ENCODE measurements at places on chromosomes 2 and 18. TPM values are rescaled to one million over a fixed set of nuclear protein-coding genes. Genes with fewer than 3 reads are reported as not detected.

The NT5DC4 gene
- total RNA-seq: not detected

- H3K27ac ChIP-seq: no peak overlapping the region
- no peak for DNase-seq
- no peaks in the 10 kb centered on the region for H3K27me3 ChIP-seq
- no peaks in the 10 kb centered on the region for H3K36me3 ChIP-seq
- no peak overlapping the region for H3K4me3 ChIP-seq
Measured at GRCh38 chr18:21979171-21979560, 190.2 kb upstream of the GATA6 start.

- H3K27ac ChIP-seq: no peak overlapping the region
- peaks cover 13% of the 10 kb centered on the region for H3K4me1 ChIP-seq
- no peak for DNase-seq
- no peaks in the 10 kb centered on the region for H3K36me3 ChIP-seq
- no peaks in the 10 kb centered on the region for H3K27me3 ChIP-seq
Measured at GRCh38 chr2:224157655-224158054, 118.6 kb upstream of the SERPINE2 start.

- no peak for DNase-seq
- peak overlapping the region; percentile 59 for H3K4me3 ChIP-seq
- peaks cover 10% of the 10 kb centered on the region for H3K36me3 ChIP-seq
- no peaks in the 10 kb centered on the region for H3K27me3 ChIP-seq
- H3K27ac ChIP-seq: peak overlapping the region; percentile 55
Measured at GRCh38 chr18:76348267-76349066, 146.6 kb downstream of the ZNF516 start.

DNA sequence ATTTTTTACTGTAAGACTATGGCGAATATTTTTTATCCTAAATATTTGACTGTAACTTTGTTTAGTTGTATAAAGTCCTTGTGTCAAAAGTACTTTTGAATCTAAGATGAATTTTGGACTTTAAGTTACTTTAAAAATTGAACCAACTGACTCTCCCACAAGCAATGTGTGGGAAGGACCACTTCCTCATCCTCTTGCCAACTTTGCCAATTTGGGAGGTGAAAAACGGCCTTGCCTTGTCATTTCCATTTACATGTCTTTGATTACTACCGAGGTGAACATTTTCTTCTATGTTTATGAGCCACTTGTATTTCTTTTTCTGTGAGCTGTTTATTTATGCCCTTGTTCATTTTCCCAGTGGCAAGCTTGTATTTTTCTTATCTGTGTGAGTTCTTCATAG is 12.8 kb upstream of the MSGN1 start:
- no peak overlapping the region for H3K27ac ChIP-seq
- DNase-seq: no peak
- H3K27me3 ChIP-seq: peaks cover 9% of the 10 kb centered on the region
- H3K4me3 ChIP-seq: no peak overlapping the region

DNA sequence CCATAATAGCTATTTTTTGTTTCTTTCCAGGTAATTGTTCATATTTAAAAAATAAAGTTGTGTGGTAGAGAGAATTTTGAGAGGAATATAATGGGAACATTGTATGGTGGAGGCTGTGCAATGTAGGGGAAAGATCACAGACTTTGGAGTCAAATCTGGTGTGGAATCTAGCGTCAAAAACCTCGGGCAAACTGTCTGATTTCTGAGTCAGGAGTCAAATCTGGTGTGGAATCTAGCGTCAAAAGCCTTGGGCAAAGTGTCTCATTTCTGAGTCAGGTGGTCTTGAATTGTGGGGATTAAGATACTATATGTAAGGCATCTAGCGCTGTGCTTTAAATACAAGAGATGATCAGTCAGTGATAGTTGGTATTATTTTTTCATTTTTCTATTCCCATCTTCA is 5.1 kb downstream of the PTPN4 start:
- no peak for DNase-seq
- H3K4me3 ChIP-seq: no peak overlapping the region
- no peak overlapping the region for H3K27ac ChIP-seq
- no peaks in the 10 kb centered on the region for H3K36me3 ChIP-seq
- peaks cover 33% of the 10 kb centered on the region for H3K4me1 ChIP-seq
- no peaks in the 10 kb centered on the region for H3K27me3 ChIP-seq

- DNase-seq: no peak
- H3K36me3 ChIP-seq: no peaks in the 10 kb centered on the region
- no peak overlapping the region for H3K4me3 ChIP-seq
- H3K27me3 ChIP-seq: peaks cover 3% of the 10 kb centered on the region
- H3K4me1 ChIP-seq: no peaks in the 10 kb centered on the region
Measured at GRCh38 chr2:133143645-133144044, 424.6 kb downstream of the NCKAP5 start.

The DLGAP1 gene
- total RNA-seq: 5.1 TPM

The OTOS gene
- total RNA-seq: not detected

DNA sequence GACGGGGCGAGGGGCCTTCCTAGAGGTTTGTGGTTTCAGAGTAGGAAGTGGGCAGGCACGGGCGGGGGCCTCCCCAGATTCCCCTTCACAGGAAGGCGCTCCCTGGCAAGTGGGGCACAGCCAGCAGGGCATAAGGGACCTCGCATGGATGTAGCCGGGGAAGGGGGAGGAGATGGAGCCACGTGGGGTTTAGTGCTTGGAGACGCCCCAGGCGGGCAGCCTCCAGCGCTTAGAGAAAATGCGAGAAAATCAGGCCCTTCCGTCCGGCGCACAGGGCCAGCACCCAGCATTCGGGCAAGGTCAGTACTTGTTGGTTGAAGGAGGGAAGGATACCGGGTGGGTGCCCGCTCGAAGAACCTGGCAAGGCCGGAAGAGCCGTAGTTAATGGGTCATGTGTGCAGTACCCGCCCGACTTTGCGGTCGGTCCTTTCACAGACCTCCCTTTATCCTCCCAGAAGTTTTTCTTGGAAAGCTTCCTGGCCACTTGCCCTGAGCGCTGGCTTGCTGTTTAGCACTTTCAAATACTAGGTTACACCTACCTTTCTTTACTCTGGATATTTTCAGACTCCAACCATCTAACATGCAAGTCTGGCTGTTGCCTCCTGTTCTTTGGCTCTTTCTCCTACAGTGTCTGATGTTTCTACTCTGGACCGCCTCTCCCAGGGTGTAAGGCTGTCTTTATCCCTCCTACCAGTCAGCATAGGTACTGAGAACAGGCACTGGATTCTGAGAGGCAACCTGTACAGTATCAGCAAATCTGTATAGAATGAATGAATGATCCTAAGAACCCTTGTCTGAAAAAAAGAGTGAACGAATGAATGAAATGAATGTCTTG is 78.1 kb downstream of the CIB4 start:
- no peak overlapping the region for H3K27ac ChIP-seq
- H3K27me3 ChIP-seq: peaks cover 54% of the 10 kb centered on the region
- H3K36me3 ChIP-seq: no peaks in the 10 kb centered on the region
- no peak overlapping the region for H3K4me3 ChIP-seq
- no peaks in the 10 kb centered on the region for H3K4me1 ChIP-seq

DNA sequence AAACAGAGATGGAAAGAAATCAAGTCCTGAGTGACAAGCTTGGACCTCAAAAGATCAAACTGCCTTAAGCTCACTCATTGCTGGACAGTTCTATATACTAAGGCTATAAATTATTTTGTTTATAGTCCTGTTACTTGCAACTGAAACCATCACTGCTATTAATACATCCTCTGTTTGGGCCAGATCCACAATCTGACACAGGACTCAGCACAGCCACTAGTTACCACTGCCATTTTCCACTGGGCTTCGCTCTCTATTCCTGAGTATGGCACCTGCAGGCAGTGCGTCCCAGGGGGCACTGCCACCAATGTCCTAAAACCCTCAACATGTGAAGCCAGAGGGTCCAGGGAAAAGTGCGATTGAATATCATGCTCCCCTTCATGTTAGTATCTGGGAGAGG is 52.3 kb downstream of the CYP26B1 start:
- H3K4me1 ChIP-seq: peaks cover 3% of the 10 kb centered on the region
- H3K27ac ChIP-seq: no peak overlapping the region
- DNase-seq: no peak
- H3K27me3 ChIP-seq: no peaks in the 10 kb centered on the region
- H3K36me3 ChIP-seq: no peaks in the 10 kb centered on the region
- no peak overlapping the region for H3K4me3 ChIP-seq

The GAREM2 gene
- total RNA-seq: 26.4 TPM

GRCh38 chr2:107745100-107745499 is 81.6 kb upstream of the RGPD4 start:
- H3K4me3 ChIP-seq: no peak overlapping the region
- H3K4me1 ChIP-seq: no peaks in the 10 kb centered on the region
- H3K36me3 ChIP-seq: no peaks in the 10 kb centered on the region
- no peak for DNase-seq
- peaks cover 1% of the 10 kb centered on the region for H3K27me3 ChIP-seq

DNA sequence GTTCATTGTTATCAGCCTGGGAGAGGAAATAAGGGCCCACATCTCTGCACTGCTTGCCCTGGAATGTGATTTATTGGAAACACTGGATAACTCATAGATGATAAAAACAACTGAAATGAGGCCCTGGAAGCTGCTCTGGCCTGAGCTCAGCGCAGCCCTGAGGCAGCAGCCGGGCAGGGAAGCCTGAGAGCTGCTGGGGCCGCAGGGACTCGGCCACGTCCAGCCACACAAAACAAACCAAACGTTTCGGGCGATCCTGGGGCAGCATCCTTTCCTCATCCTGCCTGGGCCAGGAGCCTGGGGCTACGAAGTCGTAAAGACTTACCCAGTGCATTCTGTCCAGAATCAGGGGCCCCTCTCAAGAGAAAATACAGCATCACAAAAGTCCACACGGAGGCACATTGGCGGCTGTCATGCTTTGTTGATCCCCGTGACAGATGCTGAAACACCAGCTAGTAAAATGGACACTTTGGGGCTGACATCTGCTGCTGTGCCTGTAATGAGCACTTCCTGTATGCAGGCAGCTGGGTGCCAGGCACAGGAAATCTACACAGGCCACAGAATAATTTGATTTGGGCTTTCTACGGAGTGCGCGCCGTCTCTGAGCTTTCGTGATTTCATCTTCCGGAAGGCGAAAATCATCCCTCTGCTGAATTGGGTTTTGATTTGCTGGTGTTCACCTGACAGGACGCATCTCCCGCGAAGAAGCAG is 250.6 kb downstream of the EIPR1 start:
- peak overlapping the region; percentile 53 for H3K27ac ChIP-seq
- peaks cover 19% of the 10 kb centered on the region for H3K4me1 ChIP-seq
- no peak overlapping the region for H3K4me3 ChIP-seq
- no peaks in the 10 kb centered on the region for H3K36me3 ChIP-seq
- no peaks in the 10 kb centered on the region for H3K27me3 ChIP-seq

The NPC1 gene
- 39.9 TPM for total RNA-seq

The TMEM37 gene
- total RNA-seq: 13.6 TPM

DNA sequence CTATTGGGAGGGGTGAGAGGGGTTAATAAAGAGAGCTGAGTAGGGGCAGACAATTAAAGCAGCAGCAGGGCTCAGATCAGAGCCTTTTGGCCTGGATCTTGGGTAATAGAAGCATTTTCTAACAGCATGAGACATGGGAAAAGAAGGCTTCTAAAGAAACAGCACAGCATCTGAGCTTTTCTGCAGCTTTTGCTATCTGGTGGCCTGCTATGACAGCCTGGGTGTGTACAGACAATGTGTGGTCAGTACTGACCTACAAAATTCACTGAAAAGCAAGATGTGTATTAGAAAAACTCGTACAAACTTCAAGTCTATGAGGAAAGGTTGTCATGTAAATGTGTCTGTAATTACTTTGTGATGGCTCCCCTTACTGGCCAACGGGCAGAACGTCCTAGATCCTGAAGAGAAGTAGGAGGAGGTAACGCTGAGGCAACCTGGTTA is 95.6 kb downstream of the GALNT3 start:
- no peak overlapping the region for H3K27ac ChIP-seq
- no peak overlapping the region for H3K4me3 ChIP-seq
- no peaks in the 10 kb centered on the region for H3K27me3 ChIP-seq

The SAG gene
- total RNA-seq: not detected

- no peak overlapping the region for H3K27ac ChIP-seq
- no peak for DNase-seq
- no peaks in the 10 kb centered on the region for H3K36me3 ChIP-seq
- peaks cover 11% of the 10 kb centered on the region for H3K4me1 ChIP-seq
- no peaks in the 10 kb centered on the region for H3K27me3 ChIP-seq
Measured at GRCh38 chr2:29763371-29763770, 158.0 kb downstream of the ALK start.

- H3K4me3 ChIP-seq: no peak overlapping the region
- no peak overlapping the region for H3K27ac ChIP-seq
- no peaks in the 10 kb centered on the region for H3K36me3 ChIP-seq
- no peaks in the 10 kb centered on the region for H3K27me3 ChIP-seq
- DNase-seq: no peak
- H3K4me1 ChIP-seq: peaks cover 26% of the 10 kb centered on the region
Measured at GRCh38 chr18:39627936-39628335, 2062.3 kb upstream of the CELF4 start.

The SLC5A7 gene
- total RNA-seq: not detected

GRCh38 chr2:220417503-220417902 is 790.1 kb downstream of the SLC4A3 start:
- no peak overlapping the region for H3K4me3 ChIP-seq
- no peak for DNase-seq
- peaks cover 6% of the 10 kb centered on the region for H3K4me1 ChIP-seq
- no peak overlapping the region for H3K27ac ChIP-seq

The RAB17 gene
- total RNA-seq: 11.0 TPM

DNA sequence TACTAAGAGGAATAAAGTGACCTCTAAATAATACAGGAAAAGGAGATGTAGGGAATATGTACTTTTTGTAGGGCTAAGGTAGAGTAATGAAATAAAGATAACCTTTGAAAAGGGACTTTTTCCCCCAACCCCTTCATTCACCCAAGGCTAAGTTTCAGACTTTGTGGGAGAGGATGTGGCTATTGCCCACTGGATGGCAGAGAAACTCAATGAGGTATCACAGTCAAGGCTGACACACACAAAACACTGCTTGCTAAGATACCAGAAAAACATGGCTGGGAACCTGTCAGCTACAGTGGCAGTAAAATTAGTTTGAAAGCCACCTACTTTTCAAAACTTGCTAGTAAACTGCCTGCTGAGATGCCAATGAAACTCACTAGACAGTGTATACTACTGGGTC is 158.8 kb upstream of the WDSUB1 start:
- H3K4me3 ChIP-seq: no peak overlapping the region
- H3K4me1 ChIP-seq: peaks cover 16% of the 10 kb centered on the region
- no peak overlapping the region for H3K27ac ChIP-seq
- no peaks in the 10 kb centered on the region for H3K27me3 ChIP-seq
- H3K36me3 ChIP-seq: peaks cover 40% of the 10 kb centered on the region

DNA sequence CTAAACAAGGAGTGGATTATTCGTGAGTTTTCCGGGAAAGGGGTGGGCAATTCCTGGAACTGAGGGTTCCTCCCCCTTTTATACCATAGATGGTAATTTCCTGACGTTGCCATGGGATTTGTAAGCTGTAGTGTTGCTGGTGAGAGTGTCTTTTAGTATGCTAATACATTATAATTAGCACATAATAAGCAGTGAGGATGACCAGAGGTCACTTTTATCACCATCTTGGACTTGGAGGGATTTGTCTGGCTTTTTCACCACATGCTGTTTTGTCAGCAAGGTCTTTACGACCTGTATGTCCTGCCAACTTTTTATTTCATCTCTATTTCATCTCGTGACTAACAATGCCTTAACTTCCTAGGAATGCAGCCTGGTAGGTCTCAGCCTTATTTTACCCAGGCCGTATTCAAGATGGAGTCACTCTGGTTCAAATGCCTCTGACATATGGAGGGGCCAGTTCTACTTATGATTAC is 124.8 kb upstream of the B3GNT2 start:
- H3K4me3 ChIP-seq: no peak overlapping the region
- no peak overlapping the region for H3K27ac ChIP-seq
- H3K36me3 ChIP-seq: peaks cover 7% of the 10 kb centered on the region
- H3K27me3 ChIP-seq: no peaks in the 10 kb centered on the region

Measured in mesothelial cell of epicardium (in vitro differentiated cells).